ENCODE measurements at places on chromosomes 7 and 10.

GRCh38 chr10:104584541-104584940 lies 56.5 kb upstream of the SORCS3 start:
- no peaks in the 10 kb centered on the region for H3K36me3 ChIP-seq
- DNase-seq = no peak
- no peak overlapping the region for H3K27ac ChIP-seq
- no peak overlapping the region for H3K4me3 ChIP-seq
- no peaks in the 10 kb centered on the region for H3K4me1 ChIP-seq

DNA sequence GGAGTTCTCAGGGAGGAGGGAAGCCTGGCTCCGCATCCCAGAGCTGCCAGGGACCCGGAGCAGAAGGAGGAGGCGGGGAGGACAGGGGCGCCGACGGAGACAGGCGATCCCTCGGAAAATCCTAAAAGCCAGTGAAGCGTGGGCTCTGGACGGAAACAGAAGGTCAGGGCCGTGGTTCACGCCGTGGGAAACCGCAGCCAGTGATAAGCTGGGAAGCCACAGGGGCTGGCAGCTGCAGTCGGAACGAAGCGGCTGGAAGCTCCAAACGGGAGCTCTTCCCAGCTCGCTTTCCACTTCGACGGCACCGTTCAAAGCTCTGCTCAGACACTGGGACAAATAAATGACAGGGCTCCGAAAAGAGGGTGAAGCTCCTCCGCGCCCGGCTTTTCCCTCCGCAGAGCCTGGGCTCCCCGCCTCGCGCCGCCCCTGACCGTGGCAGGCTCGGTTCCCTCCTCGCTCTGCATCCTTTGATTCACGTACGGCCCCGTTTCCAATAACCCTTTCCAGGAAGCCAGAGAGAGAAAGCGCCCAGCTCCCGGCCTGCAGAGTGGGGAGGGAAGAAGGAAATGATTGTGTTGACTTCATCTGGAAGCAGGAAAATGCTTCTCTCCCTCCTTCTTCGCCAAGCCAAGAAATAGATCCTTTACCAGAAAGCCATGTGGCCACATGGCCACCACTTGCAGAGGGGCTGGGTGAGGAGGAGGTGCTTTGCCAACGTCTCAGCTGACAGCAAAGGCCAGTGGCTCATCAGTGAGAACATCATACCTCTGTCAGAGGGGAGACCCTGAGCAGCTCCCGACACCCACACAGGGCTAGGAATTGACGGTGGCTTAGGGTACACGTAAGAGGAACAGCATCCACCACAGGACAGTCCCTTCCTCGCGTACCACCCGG lies 57.4 kb downstream of the ADRB1 start:
- no peaks in the 10 kb centered on the region for H3K4me1 ChIP-seq
- no peak for DNase-seq
- H3K27me3 ChIP-seq = no peaks in the 10 kb centered on the region
- peak overlapping the region; percentile 51 for H3K4me3 ChIP-seq

GRCh38 chr10:124053971-124054370 lies 39.4 kb downstream of the CHST15 start:
- H3K4me3 ChIP-seq = no peak overlapping the region
- H3K27me3 ChIP-seq = no peaks in the 10 kb centered on the region
- no peak for DNase-seq
- no peaks in the 10 kb centered on the region for H3K36me3 ChIP-seq
- H3K27ac ChIP-seq = no peak overlapping the region

DNA sequence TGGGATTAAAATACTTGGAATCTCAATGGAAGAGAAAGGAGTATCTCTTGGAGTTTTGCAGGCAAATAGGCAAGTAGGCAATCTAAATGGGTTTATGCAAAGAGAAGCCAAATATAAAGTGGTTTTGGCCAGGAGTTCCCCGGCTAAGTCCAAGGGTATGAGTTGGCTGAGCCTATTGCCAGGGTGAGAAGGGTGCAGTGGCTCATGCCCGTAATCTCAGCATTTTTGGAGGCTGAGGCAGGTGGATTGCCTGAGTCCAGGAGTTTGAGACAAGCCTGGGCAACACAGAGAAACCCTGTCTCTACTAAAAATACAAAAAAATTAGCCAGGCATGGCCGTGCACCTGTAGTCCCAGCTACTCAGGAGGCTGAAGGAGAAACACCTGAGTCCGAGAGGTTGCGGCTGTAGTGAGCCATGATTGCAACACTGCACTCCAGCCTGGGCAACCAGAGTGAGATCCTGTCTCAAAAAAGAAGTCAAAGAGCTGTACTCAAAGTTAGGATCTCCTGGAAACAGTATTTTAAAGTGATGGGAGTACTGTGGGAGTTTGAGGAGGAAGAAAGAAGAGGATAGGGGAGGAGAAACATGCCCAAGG lies 130.4 kb upstream of the RAB18 start:
- no peaks in the 10 kb centered on the region for H3K4me1 ChIP-seq
- H3K4me3 ChIP-seq = no peak overlapping the region
- DNase-seq = no peak

DNA sequence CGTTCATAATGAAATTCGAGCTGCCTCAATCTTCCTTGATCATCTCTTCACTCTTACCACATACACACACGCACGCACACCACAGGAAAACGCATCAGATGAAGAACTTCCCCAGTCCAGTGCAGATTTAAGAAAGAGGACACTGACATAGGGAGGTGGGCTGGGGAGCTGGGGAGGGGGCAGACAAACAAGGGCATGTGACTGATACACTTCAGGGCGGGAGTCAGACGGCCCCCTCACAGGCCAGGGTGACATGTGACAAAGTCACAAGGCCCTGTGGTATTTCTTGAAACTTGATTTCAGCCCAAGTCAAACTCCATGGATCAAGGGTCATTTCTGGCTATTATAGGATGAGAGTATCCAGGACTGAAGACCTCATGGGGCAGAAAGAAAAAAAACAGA lies 82.6 kb downstream of the KCNMA1 start:
- no peaks in the 10 kb centered on the region for H3K27me3 ChIP-seq
- H3K36me3 ChIP-seq = no peaks in the 10 kb centered on the region
- H3K4me1 ChIP-seq = no peaks in the 10 kb centered on the region
- H3K4me3 ChIP-seq = no peak overlapping the region
